ENCODE measurements at places on chromosomes 11 and 22.

GRCh38 chr11:375065-376025 is 6.0 kb downstream of the B4GALNT4 start:
- DNase-seq = no peak

- DNase-seq = no peak
These were observed 28.5 kb downstream of the MAFF start for GRCh38 chr22:38230108-38230825.

GRCh38 chr11:29002816-29003215 is 894.6 kb downstream of the METTL15 start:
- DNase-seq = no peak

- DNase-seq = no peak
These were observed 122.4 kb upstream of the OR9Q1 start for GRCh38 chr11:57901278-57901677.

- DNase-seq = no peak
These were observed 32.4 kb downstream of the NF2 start for GRCh38 chr22:29635734-29636357.

- no peak for DNase-seq
These were observed 143.5 kb downstream of the NXPE2 start for GRCh38 chr11:114821621-114822412.

DNA sequence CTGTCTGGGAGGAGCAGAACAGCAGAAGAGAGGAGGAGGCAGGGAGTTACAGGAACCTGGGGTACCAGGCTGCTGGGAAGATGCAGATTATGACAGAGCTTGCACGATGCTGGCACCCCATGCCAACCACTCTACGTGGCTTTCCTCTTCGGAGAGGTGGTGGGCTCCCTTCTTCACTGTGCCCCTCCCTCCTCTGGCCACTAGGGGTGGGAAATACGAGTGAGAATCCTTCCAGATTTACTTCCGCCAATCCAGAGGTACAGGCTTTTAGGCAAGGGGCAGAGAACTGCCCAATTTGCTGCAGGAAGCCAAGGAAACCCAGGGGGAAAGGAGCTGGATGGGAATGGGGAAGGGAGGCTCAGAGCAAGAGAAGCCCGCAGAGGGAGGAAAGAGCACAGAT is 12.3 kb downstream of the HYOU1 start:
- DNase-seq = no peak

DNA sequence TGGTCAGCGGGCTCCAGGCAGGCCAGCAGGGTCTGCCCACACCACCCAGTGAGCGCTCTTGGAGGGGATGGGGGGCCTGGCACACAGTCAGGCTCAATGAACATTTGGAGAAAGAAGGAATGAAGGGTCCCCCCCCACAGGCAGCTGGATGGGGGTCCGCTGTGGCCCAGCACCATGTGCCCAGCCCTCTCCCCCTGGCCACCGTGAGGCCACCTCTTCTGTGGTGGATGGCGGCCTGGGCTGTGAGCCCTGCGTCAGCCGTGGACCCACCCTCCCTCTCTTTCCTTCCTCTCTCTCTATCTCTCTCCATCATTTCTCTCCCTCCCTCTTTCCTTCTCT is 35.1 kb upstream of the MUC5AC start:
- DNase-seq = no peak

- DNase-seq = no peak
These were observed 75.6 kb upstream of the TEAD1 start for GRCh38 chr11:12598330-12599256.

- DNase-seq = no peak
These were observed 32.2 kb downstream of the PARVG start for GRCh38 chr22:44212936-44213335.

DNA sequence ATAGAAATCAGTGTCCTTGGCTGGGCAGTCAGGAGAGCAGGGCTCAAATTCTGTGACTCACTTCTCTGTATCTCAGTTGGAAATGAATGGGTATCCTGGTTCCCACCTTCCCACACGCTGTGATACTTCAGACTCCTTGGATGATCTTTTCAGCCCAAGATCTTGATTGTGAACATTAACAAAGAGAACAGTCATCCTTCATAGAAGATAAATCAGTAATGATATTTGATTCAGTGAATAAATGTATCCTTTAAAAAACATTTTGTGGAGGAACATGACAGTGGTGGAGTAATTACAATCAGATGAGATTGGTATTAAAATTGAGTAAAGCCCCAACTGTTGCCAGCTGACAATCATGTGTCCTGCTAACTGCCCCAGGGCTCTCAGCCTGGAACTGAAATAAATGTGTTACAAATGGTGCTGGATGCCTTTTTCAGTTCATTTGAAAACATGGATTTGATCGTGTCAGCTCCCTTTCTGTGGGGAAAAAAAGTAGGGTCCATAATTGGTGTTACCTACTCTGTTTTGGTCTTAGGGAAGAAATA is 72.9 kb upstream of the OR5AN1 start:
- DNase-seq = no peak

DNA sequence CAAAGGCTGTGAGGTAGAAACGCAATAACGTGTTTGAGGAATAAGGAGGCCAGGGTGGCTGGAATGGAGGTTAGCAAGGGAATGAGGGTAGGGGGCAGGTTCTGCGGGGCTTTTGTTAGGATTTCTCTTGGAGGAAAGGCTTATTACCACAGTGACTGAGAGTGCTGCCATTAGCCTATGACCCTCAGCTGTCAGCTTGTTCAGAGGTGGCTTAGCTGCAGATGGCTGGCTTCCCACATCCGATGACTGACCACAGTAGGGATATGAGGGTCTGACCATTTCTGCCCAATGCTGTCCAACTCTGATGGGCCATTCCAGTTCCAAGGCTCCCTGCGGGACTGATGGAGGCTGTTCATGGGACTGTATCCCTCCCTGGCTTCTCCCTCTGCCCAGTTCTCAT is 181.8 kb downstream of the MIAT start:
- DNase-seq = no peak

DNA sequence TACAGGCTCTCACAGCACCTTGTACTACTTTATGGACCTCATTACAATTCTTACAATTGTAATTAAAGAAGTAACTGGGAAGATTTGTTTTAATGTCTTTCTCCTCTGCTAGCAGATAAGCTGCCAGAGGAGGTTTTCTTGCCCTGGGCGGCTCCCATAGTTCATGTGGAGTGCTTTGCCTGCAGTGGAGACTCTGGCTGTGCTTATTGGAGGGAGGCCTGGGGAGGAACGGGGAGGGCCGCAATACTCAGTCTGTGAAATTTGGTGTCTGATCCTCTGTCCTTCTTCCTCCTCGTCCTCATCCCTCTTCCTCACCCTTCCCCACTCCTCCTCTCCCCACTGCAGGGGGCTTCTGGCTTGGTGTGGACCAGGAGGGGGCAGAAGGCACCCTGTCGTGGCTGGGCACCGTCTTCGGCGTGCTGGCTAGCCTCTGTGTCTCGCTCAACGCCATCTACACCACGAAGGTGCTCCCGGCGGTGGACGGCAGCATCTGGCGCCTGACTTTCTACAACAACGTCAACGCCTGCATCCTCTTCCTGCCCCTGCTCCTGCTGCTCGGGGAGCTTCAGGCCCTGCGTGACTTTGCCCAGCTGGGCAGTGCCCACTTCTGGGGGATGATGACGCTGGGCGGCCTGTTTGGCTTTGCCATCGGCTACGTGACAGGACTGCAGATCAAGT is 5.6 kb downstream of the SLC35C1 start:
- DNase-seq = no peak

DNA sequence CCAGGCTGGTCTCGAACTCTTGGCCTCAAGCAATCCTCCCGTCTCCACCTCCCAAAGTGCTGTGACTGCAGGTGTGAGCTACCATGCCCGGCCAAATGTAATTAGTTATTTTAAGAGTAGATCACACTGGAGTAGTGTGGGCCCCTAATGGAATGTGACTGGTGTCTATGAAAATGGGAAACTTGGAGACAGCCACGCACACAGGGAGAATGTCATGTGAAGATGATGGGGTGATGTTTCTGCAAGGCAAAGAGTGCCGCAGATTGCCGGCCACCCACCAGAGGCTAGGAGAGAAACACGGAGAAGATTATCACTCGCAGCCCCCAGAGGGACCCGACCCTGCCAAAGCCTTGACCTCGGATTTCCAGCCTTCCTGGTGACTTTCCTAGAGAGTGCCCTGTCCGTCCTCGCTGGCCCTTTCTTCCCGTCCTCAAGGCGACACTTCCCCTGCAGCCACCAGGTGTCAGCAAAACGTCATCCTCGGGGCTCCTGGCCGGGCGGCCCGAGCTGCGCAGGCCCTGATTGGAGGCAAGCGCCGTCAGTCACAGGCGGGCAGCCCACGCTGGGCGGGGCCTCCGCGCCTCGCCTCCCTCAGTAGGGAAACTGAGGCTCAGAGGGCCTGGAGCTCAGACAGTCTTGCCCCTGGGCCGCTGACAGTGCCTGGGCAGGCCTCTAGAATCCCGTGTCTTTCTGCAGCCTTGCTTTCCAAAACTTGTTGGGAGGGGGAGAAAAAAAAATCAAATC is 16.3 kb downstream of the CRYBB2 start:
- peak; percentile 20 for DNase-seq

- DNase-seq = no peak
These were observed 8.2 kb upstream of the PIWIL4 start for GRCh38 chr11:94558932-94559331.

DNA sequence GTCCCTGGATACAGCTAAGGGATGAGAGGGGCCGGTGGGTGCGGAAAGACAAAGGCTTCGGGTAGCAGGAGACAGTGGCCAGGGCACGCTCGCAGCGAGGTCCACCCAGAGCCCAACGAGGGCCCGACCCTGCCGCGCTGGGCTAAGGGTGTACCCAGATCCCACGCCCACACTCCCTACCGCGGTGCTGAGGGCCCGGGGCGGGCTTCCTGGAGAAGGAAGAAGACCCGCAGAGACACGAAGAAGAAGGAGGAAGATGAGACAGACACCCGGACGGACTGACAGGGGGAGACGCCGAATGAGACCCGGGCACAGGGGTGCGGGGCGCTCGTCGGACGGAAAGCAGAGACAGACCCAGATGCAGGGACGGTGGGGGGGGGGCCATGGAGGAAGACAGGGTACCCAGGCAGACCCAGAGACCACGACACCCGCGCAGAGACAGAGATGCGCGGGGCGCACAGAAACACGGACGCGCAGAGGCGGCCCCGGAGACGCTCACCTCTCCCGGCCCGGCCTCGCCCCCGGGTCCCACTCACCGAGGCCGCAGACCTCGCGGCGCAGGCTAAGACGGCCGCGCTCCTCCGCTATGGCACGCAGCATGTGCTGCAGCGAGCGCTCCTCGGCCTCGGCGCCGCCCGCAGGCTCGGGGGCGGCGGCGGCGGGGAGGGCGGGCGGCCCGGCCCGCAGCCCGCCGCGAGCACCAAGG is 437 bp downstream of the KIAA0930 start:
- DNase-seq = no peak

DNA sequence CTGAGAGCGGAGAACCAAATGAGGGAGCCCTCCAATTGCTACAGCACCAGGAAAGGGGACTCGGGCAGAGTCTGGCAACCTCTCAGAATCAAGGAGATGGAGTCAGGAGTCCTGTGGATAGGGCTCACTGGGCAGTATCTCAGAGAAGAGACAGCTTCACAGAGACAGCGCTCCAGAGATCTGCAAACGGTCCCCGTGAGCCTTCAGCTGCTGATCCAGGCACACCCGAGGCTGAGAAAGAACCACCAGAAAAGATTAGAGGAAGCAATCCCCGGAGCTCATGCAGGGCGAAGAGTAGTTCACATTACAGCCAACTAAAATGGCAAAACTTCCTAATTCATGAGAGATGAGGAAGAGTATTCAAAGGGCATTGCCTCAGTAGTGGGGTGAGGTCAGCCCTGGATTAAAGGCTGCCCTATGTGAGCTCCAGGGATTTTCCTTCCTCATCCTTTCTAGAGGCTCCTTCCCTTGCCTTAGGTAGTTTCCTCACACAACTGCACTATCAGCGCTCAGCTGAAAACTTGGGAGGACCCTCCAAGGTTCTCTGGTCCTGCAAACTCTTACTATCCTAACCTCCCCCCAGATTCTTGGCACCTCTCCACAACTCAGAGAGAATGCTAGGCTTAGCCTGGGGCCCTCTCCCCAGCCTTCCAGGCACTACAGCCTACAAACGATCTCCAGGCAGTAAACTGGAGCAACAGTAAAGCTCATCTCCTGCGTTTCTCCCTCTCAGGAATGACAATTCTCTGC is 23.7 kb downstream of the SCN4B start:
- no peak for DNase-seq

DNA sequence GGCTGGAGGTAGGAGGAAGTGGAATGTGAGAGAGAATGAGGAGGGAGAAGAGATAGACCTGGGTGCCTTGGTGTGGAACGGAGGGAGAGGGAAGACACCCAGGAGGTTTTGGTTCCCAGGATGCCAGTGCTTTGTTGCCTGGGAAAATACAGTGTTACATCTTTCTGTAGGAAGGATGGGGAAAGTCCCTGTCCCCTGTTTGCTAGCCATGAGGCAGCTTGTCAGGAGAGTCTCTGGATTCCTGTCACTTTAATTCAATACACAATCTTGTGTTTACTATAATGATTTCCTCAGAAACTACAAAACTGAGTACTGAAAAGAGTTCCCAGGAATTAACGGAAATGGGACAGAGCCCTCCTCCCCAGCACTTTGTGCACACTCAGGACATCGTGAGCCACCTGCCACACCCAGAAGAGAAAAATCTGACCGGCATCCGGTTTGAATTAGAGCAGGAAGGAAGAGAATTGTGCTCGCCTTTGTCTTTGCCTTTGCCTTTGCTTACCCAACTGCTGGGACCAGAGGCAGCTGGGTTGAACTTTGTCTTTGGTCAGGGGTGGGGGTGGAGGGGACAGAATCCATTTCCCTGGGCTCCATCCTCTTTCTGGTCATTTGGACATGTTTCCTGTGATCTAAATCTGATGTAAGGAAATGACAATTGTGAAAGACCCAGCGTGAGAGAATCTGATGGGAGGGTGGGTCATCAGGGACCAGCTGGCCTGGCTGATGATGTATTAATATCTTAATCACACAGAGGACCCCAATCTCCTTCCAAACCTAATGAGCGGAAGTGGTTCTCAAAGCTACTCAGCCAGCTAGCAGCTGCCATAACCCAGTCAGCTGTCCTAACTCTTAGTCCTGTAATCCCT is 1.3 kb upstream of the LIMK2 start:
- no peak for DNase-seq

- no peak for DNase-seq
These were observed 62.5 kb downstream of the EHF start for GRCh38 chr11:34683396-34683795.

DNA sequence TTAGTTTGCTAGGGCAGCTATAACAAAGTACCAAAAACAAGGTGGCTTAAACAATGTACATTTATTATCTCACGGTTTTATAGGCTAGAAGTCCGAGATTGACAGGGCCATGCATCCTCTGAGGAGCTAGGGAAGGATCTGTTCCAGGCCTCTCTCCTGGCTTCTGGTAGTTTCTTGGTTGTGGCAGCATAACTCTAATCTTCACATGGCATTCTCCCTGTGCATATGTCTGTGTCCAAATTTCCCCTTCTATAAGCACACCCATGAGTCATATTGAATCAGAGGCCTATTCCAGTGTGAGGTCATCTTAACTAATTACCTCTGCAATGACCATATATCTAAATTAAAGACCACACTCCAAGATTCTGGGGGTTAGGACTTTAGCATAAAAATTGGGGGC is 31.3 kb upstream of the MMP13 start:
- DNase-seq = no peak

GRCh38 chr11:116601814-116602636 is 170.8 kb downstream of the BUD13 start:
- DNase-seq = no peak

All from stimulated activated CD8-positive, alpha-beta memory T cell treated with anti-CD3 and anti-CD28 coated beads, Interleukin-4, amount 100 ng/mL, for 1 hour (primary cell).